Esophagus muscularis mucosa (tissue), 4 donors: ENCODE measurements at places on chromosomes 2 and 18.

- H3K4me3 ChIP-seq: no peak overlapping the region
- no peak overlapping the region for H3K27ac ChIP-seq
- H3K36me3 ChIP-seq: no peaks in the 10 kb centered on the region
- no peak for DNase-seq
These were observed 115.2 kb downstream of the INHBB start for GRCh38 chr2:120461092-120461491.

DNA sequence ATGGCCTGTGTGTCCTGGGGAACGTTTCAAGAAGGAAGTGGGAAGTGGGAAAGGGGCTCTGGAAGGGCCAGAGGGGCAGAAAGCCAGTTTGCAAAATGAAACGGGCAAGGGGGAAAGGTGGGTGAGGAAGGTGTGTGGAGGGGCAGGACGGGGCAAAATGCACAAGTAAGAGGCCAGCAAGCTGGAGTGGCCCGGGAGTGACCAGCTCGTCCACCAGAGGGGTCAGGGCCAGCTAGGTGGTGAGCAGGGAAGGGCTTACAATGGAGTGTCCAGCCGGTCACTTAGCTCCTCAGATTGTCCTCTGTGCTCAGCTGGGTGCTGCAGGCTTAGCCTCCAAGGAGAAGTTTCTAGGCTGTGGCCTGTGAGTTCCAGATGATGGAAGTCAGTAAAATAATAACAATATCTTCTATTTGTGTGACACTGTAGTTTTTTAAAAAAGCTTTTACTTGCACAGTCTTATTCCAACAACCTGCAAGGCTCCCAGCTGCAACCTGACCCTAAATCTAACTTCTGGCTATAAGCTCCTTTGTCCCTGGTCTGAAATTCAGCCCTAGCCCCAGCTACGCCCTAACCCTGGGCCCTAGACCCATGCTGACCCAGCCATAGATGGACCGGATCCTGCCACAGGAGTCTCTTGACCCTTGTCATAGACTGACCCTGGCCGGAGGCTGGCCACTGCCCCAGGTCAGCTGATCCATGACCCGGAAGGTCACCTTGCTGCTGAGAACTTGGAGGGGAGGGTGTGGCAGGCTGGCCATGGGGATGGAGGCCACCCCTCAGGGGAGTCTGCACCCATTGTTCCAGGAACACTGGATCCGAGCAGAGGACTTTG lies 29.2 kb downstream of the MYO7B start:
- no peak for DNase-seq
- no peak overlapping the region for H3K27ac ChIP-seq
- H3K36me3 ChIP-seq: no peaks in the 10 kb centered on the region
- H3K4me1 ChIP-seq: peaks cover 10% of the 10 kb centered on the region

DNA sequence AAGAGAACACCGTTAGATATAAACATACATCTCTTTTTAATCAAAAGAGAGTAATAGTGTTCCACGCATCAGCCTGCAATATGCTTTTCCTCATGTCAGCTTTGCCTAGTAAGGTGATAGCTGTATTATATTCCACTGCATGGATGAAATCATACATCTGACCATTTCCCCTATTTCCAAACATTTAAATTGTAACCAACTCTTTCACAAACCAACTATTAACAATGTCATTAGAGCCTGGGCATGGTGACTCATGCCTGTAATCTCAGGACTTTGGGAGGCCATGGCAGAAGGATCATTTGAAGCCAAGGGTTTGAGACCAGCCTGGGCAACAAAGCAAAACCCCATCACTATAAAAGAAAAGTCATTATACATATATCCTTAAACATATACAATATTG lies 284.8 kb downstream of the BCL11A start:
- DNase-seq: no peak
- no peak overlapping the region for H3K27ac ChIP-seq
- no peaks in the 10 kb centered on the region for H3K4me1 ChIP-seq
- no peaks in the 10 kb centered on the region for H3K27me3 ChIP-seq
- H3K4me3 ChIP-seq: no peak overlapping the region

DNA sequence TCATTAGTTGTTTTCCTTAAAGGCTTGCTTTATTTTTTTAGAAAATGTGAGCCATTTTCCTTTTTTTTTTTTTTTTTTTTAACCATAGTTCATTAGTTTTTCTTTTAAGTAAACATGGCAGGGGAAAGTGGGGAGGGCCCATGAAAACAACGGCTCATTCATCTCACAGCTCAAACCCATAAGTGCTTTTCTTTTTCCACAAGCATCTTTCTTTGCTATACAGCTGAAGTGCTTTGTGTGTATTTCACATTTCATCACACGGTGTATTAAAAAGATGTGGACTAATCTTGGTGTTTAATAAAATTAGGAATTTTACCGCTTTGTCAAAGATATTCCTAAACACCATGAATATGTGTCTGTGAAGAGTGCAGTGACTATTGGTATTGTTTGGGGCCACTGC lies 41.6 kb downstream of the RHBDD1 start:
- H3K27ac ChIP-seq: no peak overlapping the region
- no peaks in the 10 kb centered on the region for H3K27me3 ChIP-seq
- H3K36me3 ChIP-seq: peaks cover 3% of the 10 kb centered on the region
- H3K4me3 ChIP-seq: no peak overlapping the region
- DNase-seq: no peak
- no peaks in the 10 kb centered on the region for H3K4me1 ChIP-seq
